AG04450 (cell line): ENCODE measurements at places on chromosomes 6 and 20. TPM values are rescaled to one million over a fixed set of nuclear protein-coding genes. Genes with fewer than 3 reads are reported as not detected.

- DNase-seq: no peak
These were observed 102.8 kb downstream of the ERMARD start for GRCh38 chr6:169854083-169854725.

DNA sequence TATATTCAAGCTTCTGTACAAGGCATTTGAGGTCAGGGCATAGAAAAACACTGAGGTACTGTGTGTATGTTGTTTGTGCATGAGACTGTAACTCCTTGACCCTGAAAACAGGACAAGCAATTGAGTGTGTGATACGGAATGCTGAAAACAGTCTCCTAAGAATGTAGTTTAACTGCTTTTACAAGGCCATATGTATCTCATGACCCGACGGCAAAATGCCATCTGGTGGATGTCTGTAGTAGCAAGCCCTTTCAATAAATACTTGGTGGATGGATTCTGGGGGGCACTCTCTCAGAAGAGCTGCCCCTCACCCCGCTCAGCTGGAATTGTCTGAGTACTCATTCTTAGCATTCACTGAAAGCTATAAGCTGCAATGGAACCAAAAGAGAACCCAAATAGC, 69.3 kb upstream of the EYS start:
- DNase-seq: no peak

DNA sequence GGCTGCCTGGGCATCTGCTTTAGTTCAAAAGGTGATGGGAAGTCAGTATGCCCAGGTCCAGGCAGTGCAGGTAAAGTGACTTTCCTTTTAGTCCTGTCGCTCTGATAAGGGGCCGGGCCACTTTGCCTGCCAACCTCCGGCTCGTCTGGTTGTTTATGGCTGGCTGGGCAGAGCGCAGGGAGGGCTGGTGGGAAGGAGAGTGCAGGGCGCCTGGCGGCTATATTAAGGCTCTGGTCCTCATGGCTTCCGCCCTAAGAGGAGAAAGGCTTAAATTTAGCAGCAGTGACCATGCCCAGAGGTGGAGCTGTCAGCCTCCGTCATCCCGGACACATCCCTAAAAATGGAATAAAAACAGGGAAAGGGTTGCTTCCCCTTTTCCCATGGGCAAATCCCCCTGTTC, 14.6 kb downstream of the GATA5 start:
- no peak for DNase-seq

Gene AIF1
- not detected in 2 replicates for polyA plus RNA-seq

- DNase-seq: no peak
These were observed 656 bp downstream of the RTEL1 start for GRCh38 chr20:63658749-63659187.

Gene SLC16A10
- polyA plus RNA-seq: not detected in 2 replicates

- DNase-seq: no peak
These were observed 20.4 kb downstream of the KCNB1 start for GRCh38 chr20:49461894-49462620.

GRCh38 chr6:15689586-15690482, 27.0 kb upstream of the DTNBP1 start:
- DNase-seq: no peak

Gene DEF6
- polyA plus RNA-seq: 2.5 and 2.6 TPM in 2 replicates

DNA sequence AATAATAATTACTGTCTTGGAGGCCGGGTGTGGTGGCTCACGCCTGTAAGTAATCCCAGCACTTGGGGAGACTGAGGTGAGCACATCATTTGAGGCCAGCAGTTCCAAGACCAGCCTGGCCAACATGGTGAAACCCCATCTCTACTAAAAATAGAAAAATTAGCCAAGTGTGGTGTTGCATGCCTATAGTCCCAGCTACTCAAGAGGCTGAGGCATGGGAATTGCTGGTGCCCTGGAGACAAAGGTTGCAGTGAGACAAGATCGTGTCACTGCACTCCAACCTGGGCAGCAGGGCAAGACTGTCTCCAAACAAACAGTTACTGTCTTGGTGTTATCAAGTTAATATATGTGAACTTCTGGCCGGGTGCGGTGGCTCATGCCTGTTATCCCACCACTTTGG, 4.9 kb downstream of the RRP36 start:
- DNase-seq: no peak

DNA sequence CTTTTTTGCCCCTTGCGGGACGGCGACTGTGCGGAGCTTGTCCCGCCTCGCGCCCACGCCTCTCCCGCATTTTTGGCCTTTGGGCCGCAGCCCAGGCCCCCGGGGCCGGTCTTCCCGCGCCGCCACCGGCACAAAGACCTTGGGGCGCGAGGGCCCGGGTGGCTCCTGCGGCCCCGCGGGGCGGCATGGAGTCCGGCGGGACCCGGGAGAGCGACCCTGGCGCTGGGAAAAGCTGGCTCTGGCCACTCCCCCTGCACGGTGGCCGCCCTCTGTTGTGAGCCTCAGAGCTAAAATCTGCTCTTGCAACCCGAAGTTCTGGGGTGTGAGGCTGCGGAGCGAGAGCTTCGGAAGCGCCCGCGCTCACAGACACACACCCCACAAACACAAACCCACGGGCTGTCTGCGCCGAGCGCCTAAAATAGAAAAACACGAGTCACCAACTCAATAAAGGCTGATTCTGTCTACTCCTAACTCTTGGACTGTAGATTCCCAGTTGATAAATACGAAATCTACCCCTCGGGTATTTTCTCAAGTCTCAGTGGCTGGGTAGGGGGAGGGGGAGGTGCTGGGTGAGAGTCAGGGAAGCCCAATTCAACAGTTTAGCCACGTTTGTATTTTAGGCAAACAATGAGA, 496 bp upstream of the BEND3 start:
- no peak for DNase-seq

GRCh38 chr6:132084811-132085509, 133.8 kb upstream of the CCN2 start:
- peak; percentile 95 for DNase-seq

- DNase-seq: peak; percentile 65
These were observed 181.0 kb upstream of the ZNF217 start for GRCh38 chr20:53774461-53775203.

DNA sequence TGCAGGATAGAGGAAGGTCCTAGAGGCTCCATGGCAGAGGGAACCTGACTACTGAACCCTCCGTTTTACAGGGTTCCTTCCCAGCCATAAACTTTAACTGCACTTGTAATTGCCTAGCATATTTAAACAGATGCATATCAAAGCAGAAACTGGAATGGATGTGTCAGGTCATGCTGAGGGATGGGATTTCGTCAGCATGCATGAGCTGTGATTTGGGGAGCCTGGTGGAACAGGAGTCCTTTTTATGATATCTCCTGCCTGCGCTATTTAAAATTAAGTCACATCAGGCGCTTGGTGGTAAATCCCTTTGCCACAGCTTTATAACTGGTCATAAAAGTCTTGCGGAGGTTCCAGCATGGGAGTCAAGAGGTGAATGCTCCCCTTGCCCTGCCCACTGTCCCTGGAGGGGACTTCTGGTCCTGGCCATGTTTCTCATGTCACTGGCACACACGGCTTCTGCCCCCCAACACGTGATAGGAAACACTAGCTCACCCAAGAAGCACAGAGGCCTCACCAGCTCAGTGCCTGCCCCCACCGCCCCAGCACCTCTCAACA, 26.0 kb upstream of the PCMTD2 start:
- DNase-seq: no peak

- no peak for DNase-seq
These were observed 236.9 kb downstream of the EPM2A start for GRCh38 chr6:145498425-145498824.

Gene SYCP2
- 0.24 and 0.25 TPM in 2 replicates for polyA plus RNA-seq

Gene RBM24
- 9.1 and 11.3 TPM in 2 replicates for polyA plus RNA-seq

Gene TRIM26
- 22.7 and 24.4 TPM in 2 replicates for polyA plus RNA-seq

Gene CD93
- 0.02 TPM in 1 of 2 replicates, not detected in the other for polyA plus RNA-seq

Gene ZSCAN23
- polyA plus RNA-seq: 3.5 and 4.6 TPM in 2 replicates

- DNase-seq: no peak
These were observed 143.7 kb downstream of the DLL1 start for GRCh38 chr6:170147056-170147787.

Gene NKX2-2
- not detected in 2 replicates for polyA plus RNA-seq

GRCh38 chr6:146931214-146931613, 273.0 kb upstream of the STXBP5 start:
- no peak for DNase-seq

Gene SMAP1
- 23.6 and 25.0 TPM in 2 replicates for polyA plus RNA-seq

GRCh38 chr6:151001387-151002056, 136.0 kb downstream of the MTHFD1L start:
- no peak for DNase-seq

DNA sequence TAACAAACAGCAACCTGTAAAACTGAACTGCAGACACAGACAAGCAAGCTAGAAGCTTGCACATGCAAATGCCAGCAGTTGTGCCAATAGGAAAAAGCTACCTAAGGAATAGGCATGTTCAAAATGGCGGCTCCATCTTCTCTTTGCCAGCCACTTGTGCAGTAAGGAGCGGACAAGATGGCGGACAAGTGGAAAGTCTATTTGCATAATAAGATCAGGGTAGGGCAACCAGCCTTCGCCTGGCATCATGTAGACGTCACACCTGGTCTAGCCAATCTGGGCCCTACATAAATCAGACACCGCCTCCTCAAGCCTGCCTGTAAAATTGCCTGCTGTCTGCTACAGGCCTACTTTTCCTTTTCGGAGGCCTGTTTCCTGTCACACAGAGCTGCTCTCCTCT, 18.0 kb downstream of the C6orf52 start:
- DNase-seq: no peak

DNA sequence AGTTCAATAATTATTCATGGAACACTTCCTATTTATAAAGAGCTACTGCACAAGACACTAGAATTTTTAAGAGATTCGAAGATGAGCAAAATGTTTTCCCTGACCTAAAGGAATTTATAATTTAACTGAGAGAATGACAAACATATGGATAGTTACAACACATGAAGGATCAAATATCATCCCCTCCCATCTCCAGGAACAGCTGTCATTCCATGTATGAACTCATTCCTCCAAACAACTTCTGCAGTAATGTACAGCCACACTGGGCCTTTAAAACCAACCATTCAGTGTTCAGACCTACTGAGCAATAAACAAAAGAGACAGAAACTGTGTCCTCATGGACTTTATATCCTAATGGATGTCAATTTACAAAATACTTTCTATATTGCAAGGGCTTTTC, 87.8 kb downstream of the KIF16B start:
- DNase-seq: no peak

Gene TREM2
- 0.07 and 0.11 TPM in 2 replicates for polyA plus RNA-seq

DNA sequence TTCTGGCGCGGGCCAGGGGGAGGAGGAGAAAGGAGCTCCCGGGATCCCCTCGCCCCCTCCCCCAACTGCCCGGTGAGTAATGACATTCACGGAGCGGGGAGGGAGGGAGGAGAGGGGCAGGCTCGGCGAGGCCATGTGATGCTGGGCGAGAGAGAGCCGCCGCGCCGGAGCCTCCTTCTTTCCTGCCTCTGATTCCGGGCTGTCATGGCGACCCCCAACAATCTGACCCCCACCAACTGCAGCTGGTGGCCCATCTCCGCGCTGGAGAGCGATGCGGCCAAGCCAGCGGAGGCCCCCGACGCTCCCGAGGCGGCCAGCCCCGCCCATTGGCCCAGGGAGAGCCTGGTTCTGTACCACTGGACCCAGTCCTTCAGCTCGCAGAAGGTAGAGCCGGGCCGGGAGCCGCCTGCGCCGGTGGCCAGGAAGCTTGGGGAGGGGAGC, at the start of gene GDAP1L1:
TSS of gene GDAP1L1 (plus strand) at position 178 of the 441 bp plus-strand sequence. CDS start at position 205, 27 bp downstream.
- DNase-seq: no peak

Gene PI3
- not detected in 2 replicates for polyA plus RNA-seq

DNA sequence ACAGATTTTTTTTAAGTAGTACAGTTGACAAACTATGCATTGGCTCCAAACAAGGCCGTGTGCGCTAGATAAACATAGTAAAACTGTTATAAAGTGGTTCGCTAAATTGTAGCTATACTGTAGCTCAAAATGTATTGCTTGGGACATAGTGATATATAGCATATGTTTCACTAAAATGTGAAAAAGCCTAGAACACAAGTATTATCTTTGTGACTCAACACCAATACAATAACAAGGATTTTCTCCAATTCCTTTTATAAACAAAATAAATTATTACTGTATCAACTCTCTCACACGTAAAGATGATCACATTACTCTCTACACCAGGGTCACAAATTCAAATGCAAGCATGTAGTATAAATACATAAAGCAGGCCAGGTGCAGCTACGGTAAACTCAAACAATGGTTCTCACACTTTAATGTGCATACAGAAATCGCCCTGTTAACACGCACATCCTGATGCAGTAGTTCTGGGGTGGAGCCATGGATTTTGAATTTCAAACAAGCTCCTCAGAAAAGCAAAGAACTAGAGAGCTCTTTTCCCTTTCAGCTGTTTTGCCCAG, 214.6 kb downstream of the GMDS start:
- DNase-seq: no peak
